ENCODE measurements at places on chromosomes 7 and 10. TPM values are rescaled to one million over a fixed set of nuclear protein-coding genes. Genes with fewer than 3 reads are reported as not detected.

DNA sequence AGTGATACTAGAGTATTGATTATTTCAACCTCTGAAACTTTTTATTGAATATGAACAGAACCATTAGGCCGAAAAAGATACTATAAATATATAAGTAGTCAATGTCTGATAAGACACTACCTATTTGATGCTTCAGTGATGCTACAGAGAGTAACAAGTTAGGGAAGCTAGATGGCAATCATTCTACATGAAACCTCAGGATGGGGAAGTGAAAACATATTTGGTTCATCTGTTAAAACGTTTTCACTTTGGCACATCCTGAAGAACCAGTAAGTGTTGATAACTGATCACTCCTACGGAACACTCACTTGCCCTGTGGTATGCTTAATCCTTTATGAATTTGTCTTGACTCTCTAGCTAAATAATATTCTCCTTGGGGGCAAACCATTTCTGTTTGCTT lies 1064.9 kb downstream of the NXPH1 start:
- DNase-seq = no peak

- DNase-seq = no peak
These were observed 321.0 kb downstream of the TCERG1L start for GRCh38 chr10:130990486-130990885.

- no peak for DNase-seq
These were observed 88.3 kb downstream of the CPEB3 start for GRCh38 chr10:92202536-92202935.

DNA sequence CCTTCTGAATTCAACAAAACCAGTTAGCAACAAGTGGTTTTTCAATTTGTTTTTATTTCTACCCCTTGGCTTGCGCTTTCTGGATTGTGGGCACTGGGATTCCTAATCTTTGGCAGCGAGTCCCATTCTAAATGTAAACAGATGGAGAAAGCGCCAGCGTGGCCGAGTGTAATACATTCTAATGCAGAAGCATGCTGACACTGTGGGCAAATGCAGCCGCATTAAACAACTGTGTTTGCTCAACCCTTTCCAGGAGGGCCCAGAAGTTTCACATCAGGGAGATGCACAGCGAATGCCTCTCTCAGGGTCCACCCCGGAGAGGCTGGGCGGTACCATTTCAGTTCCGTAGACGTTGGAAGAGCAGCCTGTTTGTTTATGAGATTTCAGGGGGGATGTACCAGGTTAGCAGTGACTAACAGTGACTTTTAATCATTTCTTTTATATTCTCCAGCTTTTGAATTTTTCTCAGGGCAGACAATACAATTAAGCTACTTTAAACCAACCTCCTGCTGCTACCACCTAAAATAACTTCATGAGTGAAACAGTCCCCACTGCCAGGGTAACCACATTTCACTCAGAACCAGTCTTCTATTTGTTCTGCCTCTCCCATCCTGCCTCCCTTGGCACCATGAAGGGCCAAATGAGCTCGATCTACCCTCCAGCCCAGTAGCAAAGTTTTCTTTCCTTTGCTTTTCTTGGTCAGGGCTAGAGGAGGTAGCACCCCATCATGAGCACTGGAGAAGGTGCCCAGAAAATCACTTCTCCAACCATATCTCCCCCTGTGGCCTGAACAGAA lies 164.2 kb upstream of the ITGB1 start:
- no peak for DNase-seq

DNA sequence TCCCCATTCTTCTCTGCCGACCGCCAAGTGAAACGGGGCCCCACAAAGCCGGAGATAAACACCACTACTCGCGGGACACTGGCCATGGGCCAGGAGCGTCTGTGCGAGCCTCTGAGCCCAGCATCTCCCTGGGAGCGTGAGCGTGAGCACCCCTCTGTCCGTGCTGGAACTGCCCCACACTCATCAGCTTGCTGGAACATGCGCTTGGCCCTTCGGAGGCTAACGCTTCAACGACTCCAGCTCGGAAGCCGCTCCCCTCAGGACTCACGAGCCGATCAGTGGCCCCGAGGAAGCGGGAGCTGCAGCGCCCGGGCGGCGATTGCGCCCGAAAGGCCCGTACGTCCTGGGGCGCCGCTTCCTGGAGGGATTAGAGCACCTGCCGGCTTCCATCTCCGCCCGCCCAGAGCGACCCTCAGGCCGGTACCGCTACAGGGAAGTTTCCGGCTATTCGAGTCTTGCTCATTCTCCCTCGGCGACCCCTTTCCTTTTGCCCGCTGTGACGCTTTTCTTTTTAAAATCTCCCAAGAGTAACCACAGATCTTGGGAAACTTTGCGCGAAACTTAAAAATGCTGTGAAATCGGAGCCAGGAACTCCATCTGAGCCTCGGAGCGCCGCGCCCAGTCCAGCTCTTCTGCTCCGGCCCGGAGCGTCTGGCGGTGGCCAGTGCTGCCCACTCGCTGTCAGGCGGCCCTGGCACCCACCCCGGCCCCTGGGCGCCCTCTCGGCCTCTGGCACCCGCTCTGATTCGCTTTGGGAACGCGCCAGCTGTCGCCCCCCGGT lies 1.0 kb downstream of the TLL2 start:
- no peak for DNase-seq

GRCh38 chr10:97849687-97850402 lies at the start of gene GOLGA7B:
Gene GOLGA7B, plus strand, starts transcription at chr10:97849843. Its CDS starts 461 bp downstream, at chr10:97850304.
- no peak for DNase-seq

DNA sequence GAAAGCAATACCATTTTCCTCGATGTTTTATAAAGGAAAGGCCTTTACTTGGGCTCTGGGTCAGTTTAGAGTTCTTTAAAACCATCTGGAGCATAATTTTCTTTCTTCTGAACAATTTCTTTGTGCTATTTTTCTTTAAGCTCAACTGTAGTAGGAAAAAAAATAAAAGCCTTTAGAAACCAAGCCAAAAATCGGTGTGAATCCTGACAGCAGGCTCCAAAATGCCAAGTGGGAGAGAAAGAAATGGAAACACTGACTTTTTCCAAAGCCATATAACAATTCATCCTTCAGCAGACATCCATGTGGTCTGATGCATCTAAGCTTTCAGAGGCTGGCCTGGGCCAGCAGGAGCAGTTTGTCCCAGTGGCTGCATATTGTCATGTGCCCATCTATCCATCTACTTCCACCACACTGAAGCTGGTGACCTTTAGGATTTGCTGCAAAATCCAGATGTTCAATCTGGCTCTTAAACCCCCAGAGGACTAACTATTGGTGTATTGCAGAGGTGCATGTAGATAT lies 23.0 kb upstream of the ITPRID1 start:
- DNase-seq = no peak

DNA sequence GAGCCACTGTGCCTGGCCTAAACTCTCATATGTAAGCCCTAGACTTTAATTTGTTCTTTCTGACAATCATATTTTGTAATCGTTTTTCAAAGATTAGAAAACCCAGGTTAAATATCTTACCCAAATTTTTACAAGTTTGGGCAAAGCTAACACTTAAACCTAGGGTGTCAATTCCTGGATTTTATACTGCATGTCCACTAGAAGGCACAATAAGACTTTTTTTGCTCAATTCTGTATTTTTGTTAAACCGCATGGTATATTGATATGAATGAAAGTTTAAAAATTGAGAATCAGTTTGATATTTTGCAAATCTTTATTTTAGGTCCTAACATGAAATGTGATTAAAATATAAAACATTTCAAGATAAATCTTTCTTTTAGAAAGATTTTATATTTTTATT lies 29.3 kb downstream of the DYNC2I1 start:
- DNase-seq = no peak

- peak; percentile 87 for DNase-seq
These were observed 192.3 kb downstream of the REEP3 start for GRCh38 chr10:63713191-63714144.

DNA sequence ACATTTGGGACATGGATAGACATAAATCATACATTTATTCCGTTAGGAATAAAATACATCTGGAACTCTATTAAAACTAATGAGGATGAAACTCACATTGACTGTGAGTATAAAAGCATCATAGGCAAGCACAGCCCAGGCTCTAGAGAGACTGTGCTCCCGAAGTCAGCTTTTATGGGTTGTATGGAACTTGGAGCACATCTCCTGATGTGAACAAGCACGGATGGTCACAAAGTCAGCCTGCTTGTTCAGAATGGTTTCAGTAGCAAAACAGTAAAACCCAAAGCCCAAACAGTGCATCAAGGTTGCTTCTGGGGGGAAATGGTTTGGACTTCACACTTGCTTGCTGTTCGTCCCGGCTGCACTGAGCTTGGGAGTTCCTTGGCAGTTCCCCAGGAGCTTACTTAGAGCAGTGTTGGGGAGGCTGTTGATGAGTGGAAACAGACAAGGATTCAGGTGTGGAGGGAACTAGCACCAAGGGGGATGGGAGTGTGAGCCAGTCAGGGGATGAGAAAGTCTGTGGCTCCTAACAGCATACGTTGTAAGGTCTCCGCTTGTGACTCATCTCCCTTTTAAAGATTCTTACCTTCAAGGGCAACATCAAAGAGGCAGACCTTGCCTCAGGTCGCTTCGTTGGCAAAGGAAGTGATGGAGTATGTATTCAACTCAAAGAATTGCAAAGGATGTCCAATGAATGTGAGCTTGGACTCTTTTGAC lies 19.7 kb upstream of the ITGA8 start:
- DNase-seq = peak; percentile 20

DNA sequence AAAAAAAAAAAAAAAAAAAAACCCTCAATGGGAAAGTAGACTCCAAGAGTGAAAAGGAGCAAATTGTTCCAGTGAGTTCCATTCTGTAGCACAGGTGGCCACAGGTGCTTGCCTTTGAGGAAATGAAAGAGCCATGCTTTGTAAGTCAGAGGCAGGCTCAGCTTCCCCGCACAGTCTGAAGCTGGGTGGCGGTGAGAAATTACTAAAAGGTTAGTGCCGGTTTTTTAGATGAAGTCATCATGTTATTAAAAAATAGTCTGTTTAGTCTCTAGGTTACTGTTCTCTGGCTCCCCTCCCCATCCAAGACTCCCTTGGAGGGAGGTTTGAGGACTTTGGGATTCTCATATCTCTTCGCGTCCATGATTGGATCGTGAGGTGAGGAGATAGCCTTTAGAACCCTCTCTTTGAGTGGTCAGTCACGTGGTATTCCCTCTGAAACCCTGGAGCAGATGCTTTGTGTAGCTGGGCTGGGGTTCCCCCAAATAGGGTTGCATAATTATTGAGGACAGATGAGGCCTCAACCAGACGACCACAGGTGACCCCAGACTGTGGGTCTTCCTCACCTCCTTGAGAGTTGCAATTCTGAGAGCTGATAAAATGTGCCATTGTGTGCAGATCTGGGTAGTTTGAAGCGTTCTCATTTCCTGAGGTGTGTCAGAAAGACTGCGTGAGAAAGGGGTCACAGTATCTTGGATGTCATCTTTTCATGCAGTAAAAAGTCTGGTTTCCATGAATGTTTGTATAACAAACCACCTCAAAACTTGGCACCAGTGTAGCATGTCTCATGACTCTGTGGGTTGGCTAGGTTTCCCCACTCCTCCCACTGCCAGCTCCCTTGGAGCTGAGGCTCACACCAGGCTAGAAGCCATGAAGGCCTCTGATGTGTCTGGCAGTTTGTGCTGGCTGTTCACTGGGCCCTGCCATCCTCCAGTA lies 27.1 kb downstream of the OGDH start:
- peak; percentile 80 for DNase-seq

The AFAP1L2 gene
- total RNA-seq = 28.4 TPM

The GDF10 gene
- 6.4 TPM for total RNA-seq

All from uterus (tissue), 4 donors.